ENCODE measurements at places on chromosomes 5 and 9. TPM values are rescaled to one million over a fixed set of nuclear protein-coding genes. Genes with fewer than 3 reads are reported as not detected.

GRCh38 chr9:108048406-108049025 is 558.9 kb upstream of the KLF4 start:
- peaks cover 17% of the 10 kb centered on the region for H3K36me3 ChIP-seq
- DNase-seq: no peak
- peaks cover 2% of the 10 kb centered on the region for H3K27me3 ChIP-seq
- peak overlapping the region; percentile 63 for H3K27ac ChIP-seq
- H3K4me1 ChIP-seq: peaks cover 69% of the 10 kb centered on the region
- H3K4me3 ChIP-seq: no peak overlapping the region

- H3K27ac ChIP-seq: no peak overlapping the region
- DNase-seq: no peak
- H3K36me3 ChIP-seq: no peaks in the 10 kb centered on the region
- no peak overlapping the region for H3K4me3 ChIP-seq
- H3K4me1 ChIP-seq: no peaks in the 10 kb centered on the region
Measured at GRCh38 chr9:9892217-9892616, 720.6 kb downstream of the PTPRD start.

DNA sequence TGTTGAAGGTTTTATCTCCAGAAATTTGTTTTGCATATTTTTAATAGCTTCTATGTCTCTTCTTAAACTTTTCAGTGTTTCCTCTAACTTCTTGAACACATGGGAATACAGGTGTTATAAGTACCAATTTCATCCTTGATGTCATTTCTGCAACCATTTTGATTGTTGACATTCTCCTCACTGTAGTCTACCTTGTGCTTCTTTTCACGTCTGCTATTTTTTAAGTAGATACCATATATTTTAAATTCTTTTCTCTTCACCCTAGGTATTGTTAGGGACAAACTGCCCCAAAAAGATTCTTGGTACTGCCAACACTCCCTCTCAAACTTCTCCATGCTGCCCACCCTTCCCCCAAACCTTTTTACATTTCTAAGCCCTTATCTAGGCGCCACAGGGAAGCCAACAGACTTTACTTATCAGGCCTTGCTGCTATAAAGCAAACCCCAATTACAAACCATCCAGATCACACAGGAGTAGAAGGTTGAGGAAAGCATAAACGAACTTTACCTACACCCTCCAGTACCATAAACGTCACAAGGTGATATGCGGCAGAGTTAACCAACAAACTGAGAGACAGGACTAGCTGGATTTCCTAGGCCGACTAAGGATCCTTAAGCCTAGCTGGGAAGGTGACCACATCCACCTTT is 1165.3 kb downstream of the TAF11L14 start:
- no peak overlapping the region for H3K4me3 ChIP-seq
- H3K27ac ChIP-seq: no peak overlapping the region
- no peaks in the 10 kb centered on the region for H3K27me3 ChIP-seq
- H3K4me1 ChIP-seq: no peaks in the 10 kb centered on the region

DNAH5 gene
- 1.5 TPM for total RNA-seq

- DNase-seq: no peak
- H3K27ac ChIP-seq: peak overlapping the region; percentile 60
- peaks cover 45% of the 10 kb centered on the region for H3K4me1 ChIP-seq
- peaks cover 18% of the 10 kb centered on the region for H3K36me3 ChIP-seq
- no peak overlapping the region for H3K4me3 ChIP-seq
- no peaks in the 10 kb centered on the region for H3K27me3 ChIP-seq
Measured at GRCh38 chr5:53089481-53089991, 20.0 kb downstream of the MOCS2 start.

CCNG1 gene
- 195 TPM for total RNA-seq

DNA sequence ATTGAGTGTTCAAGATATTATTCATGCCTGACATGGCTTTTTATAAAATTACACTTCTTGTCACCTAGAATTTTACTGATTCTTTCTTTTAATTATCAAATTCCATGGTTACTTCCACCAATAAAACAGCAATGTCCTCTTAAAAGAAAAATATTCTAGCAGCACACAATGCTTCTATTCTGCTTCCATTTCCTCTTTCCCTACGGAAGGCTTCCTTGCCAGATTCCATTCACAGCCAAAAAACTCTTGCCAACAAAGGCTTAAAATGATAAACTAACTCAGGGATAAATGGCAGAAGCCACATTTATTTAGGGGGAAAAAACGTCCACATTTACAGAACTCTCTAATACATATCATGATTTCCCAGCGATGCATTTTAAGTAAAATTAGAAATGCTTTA is 111.6 kb downstream of the CTNND2 start:
- no peak overlapping the region for H3K27ac ChIP-seq
- H3K36me3 ChIP-seq: no peaks in the 10 kb centered on the region
- H3K27me3 ChIP-seq: no peaks in the 10 kb centered on the region
- H3K4me3 ChIP-seq: no peak overlapping the region
- H3K4me1 ChIP-seq: no peaks in the 10 kb centered on the region

TMEM252 gene
- total RNA-seq: not detected

MLLT3 gene
- 26.5 TPM for total RNA-seq

DNA sequence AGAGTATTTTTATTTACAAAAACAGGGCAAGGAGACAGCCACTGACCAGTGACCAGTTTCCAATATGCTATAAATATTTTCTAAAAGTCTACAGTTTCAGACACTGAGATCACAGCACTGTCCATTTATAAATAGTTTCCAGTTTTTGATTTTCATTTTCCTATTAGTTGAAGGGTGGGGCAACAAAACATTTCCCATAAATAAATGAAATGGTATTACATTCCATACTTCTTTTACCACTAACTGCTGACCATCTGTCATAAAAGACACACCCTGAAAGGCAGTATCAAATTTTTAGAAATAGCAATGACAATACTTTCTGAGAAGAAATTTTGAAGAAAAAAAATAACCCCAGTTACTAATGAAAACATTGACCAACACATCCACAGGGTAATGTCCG is 126.7 kb downstream of the ARSB start:
- no peaks in the 10 kb centered on the region for H3K4me1 ChIP-seq
- DNase-seq: no peak
- no peak overlapping the region for H3K4me3 ChIP-seq
- peaks cover 18% of the 10 kb centered on the region for H3K36me3 ChIP-seq
- no peak overlapping the region for H3K27ac ChIP-seq

FOXD4L4 gene
- not detected for total RNA-seq

DNA sequence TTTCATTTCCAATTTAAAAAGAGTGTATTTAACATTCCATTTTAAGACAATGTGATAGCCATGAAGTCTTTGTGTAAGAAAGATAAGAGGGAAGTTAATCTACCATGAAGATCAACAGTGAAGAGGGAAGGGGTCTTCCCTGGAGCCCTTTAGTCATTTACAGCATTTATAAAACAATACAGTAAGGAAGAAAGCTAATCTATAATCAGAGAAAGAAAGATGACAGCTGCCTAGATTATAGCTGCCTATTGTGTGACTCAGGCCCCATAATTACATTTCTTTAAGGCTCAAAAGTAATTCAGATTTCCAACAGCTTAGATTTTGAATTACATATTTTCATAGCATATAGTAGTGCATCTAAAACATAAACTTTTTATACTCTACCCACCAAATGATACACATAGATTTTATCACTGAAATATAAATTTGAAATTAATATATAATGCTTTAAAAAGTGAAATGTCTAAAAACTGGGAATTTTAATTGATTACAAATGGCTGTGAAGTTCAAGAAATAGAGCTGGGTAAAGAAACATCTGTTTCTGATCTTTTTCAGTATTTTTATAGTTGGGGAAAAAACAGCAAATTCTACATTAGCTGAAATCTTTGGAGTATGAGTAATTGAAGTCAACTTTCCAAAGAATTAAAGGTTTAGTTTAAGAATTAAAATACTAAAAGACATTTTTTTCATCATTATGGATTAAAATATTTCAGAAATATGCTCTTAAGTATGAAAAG is 89.6 kb downstream of the RIC1 start:
- peak overlapping the region; percentile 31 for H3K4me3 ChIP-seq
- DNase-seq: peak; percentile 35
- peaks cover 3% of the 10 kb centered on the region for H3K27me3 ChIP-seq
- peak overlapping the region; percentile 61 for H3K27ac ChIP-seq
- peaks cover 62% of the 10 kb centered on the region for H3K36me3 ChIP-seq

ZBTB34 gene
- total RNA-seq: 4.0 TPM

KIF4B gene
- 0.10 TPM for total RNA-seq

MEIKIN gene
- total RNA-seq: not detected

DNA sequence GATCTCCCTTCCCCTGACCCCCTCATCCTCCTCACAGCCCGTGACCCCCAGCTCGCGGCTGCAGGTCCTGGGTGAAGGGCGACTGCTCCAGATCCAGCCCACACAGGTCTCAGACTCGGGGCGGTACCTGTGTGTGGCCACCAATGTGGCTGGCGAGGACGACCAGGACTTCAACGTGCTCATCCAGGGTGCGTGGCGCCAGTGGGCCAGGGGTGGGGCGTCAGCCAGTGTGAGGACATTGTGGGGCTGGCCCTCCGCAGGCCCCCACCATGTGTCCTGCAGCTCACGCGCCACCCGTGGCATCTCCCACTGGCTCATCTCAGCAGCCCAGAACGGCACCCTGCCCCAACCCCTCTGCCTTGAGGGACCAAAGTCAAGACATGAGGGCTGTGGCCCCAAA is 67.1 kb upstream of the ASS1 start:
- DNase-seq: no peak
- no peak overlapping the region for H3K4me3 ChIP-seq
- no peaks in the 10 kb centered on the region for H3K4me1 ChIP-seq
- no peaks in the 10 kb centered on the region for H3K36me3 ChIP-seq
- H3K27me3 ChIP-seq: peaks cover 28% of the 10 kb centered on the region

NUTM2F gene
- total RNA-seq: not detected

- H3K27me3 ChIP-seq: no peaks in the 10 kb centered on the region
- DNase-seq: no peak
- peaks cover 5% of the 10 kb centered on the region for H3K4me1 ChIP-seq
- no peak overlapping the region for H3K4me3 ChIP-seq
- peaks cover 24% of the 10 kb centered on the region for H3K36me3 ChIP-seq
Measured at GRCh38 chr5:117713585-117714198, 1139.1 kb upstream of the SEMA6A start.

DNA sequence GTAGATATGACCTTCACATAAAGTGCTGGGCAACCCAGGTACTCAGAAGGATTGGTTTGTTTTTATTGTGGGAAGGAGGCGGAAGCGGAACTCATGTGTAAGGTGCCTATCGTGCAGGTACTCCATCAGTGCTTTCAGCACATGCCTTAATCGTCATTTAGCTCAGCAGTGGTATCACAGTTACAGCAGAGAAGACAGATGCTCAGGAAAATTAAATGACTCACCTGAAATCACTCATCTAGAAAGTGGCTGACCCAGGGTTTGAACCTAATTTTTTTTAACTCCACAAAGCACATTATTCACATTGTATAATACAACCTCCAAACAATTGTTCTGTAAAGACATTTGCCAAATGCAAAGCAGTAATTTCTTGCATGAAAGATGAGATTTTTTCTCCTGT is 2.2 kb downstream of the C5orf46 start:
- no peak for DNase-seq
- H3K36me3 ChIP-seq: peaks cover 5% of the 10 kb centered on the region
- no peaks in the 10 kb centered on the region for H3K4me1 ChIP-seq
- H3K4me3 ChIP-seq: no peak overlapping the region
- no peak overlapping the region for H3K27ac ChIP-seq

MARCOL gene
- total RNA-seq: not detected

- no peaks in the 10 kb centered on the region for H3K4me1 ChIP-seq
- no peak for DNase-seq
- H3K36me3 ChIP-seq: no peaks in the 10 kb centered on the region
- H3K27me3 ChIP-seq: peaks cover 44% of the 10 kb centered on the region
Measured at GRCh38 chr9:36880075-36880474, 154.0 kb downstream of the PAX5 start.

ITGA1 gene
- 92.6 TPM for total RNA-seq

- no peak for DNase-seq
- H3K27ac ChIP-seq: no peak overlapping the region
- peaks cover 17% of the 10 kb centered on the region for H3K27me3 ChIP-seq
- H3K36me3 ChIP-seq: no peaks in the 10 kb centered on the region
- no peak overlapping the region for H3K4me3 ChIP-seq
Measured at GRCh38 chr5:133406977-133407632, 205.2 kb downstream of the FSTL4 start.

MRNIP gene
- total RNA-seq: 10.6 TPM

DNA sequence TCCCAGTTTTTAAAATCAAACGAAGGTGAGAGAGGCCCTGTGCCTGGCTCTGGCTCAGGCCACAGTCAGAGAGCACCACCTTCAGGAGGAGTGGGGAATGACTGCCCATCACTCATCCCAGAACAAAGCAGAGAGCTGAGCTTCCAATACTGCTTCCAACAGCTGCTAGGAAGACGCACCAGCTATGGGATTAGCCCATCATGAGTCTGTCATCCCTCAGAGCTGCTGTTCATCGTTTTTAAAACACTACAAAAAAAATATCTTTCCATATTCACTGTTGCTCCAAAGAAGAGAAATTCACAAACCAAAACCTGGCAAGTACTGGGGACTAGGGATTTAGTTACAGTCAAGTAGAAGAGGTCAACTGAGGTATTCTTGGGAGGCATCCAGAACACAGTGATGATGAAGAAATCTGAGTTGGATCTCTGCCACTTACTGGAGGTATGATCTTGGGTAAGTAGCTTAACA is 102.4 kb downstream of the CDK5RAP2 start:
- peaks cover 10% of the 10 kb centered on the region for H3K36me3 ChIP-seq
- H3K4me1 ChIP-seq: peaks cover 41% of the 10 kb centered on the region
- H3K27me3 ChIP-seq: peaks cover 2% of the 10 kb centered on the region
- H3K4me3 ChIP-seq: no peak overlapping the region
- DNase-seq: peak; percentile 68

GRCh38 chr9:127105805-127106465 is 16.5 kb downstream of the ANGPTL2 start:
- DNase-seq: peak; percentile 35
- H3K4me3 ChIP-seq: no peak overlapping the region
- no peaks in the 10 kb centered on the region for H3K27me3 ChIP-seq
- H3K4me1 ChIP-seq: peaks cover 26% of the 10 kb centered on the region
- H3K36me3 ChIP-seq: peaks cover 5% of the 10 kb centered on the region

DNA sequence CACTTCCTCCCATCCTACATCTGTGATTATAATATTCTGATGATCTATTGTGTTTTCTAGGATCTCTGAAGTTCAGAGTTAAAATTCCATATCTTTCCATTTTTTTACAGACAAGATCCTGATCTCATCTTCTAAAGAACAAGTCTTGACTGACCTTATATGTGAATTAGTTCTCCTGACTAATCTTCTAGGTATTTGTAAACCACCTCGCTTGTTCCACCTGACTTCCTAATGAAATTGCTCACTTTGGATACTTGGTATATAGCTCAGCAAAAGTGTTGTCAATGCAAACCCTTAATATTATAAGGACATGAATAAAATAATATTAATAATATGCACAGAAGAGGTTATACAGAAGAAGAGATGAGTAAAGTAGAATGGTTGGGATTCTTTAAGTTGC is 68.2 kb upstream of the NR4A3 start:
- H3K4me1 ChIP-seq: peaks cover 15% of the 10 kb centered on the region
- no peaks in the 10 kb centered on the region for H3K36me3 ChIP-seq
- DNase-seq: no peak
- H3K27ac ChIP-seq: no peak overlapping the region
- peaks cover 4% of the 10 kb centered on the region for H3K27me3 ChIP-seq
- H3K4me3 ChIP-seq: no peak overlapping the region

DNA sequence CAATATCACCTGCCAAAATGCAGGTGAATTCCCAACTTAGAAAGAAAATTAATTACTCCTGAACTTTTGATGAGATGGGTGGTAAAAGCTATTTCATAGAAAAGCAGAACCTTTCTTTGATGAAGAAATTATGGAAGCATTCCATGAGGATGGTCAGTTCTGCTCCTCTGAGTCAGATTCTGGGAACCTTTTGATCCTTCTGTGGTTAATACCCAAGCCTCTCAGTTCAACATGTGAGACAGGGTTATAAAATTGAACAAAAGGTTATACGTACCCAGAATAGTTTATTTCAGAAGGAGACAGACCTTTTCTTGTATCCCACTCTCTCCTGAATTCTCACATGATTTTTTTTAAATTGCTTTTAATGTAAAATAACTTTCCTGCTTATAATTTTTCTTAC is 767.6 kb upstream of the ADAMTS16 start:
- no peaks in the 10 kb centered on the region for H3K27me3 ChIP-seq
- H3K36me3 ChIP-seq: no peaks in the 10 kb centered on the region
- H3K4me1 ChIP-seq: no peaks in the 10 kb centered on the region
- H3K27ac ChIP-seq: no peak overlapping the region

Data from HFFc6 (cell line).